ENCODE measurements at places on chromosomes 4 and X.

GRCh38 chrX:134718966-134719317 lies 60.7 kb upstream of the PLAC1 start:
- no peak for DNase-seq

DNA sequence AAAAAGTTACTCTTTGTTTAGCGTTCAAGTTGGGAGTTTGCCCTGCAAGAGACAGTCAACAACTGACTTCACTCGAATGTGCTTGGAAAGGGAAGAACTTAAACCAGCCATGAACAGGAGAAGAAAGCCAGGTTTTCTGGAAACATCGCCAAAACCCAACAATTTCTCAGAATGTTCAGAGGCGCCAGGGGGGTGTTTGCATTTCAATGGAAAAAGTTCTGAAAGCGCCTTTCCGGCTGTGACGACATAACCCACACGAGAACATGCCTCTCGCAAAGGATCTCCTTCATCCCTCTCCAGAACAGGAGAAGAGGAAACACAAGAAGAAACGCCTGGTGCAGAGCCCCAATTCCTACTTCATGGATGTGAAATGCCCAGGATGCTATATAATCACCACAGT lies 78.1 kb upstream of the ADGRA3 start:
- DNase-seq = no peak

GRCh38 chr4:184657144-184657543 lies 7.6 kb downstream of the PRIMPOL start:
- DNase-seq = no peak

GRCh38 chr4:108651014-108651791 lies 804 bp downstream of the OSTC start:
- no peak for DNase-seq

- no peak for DNase-seq
Observed at GRCh38 chrX:114532111-114532805, 51.6 kb upstream of the HTR2C start.

DNA sequence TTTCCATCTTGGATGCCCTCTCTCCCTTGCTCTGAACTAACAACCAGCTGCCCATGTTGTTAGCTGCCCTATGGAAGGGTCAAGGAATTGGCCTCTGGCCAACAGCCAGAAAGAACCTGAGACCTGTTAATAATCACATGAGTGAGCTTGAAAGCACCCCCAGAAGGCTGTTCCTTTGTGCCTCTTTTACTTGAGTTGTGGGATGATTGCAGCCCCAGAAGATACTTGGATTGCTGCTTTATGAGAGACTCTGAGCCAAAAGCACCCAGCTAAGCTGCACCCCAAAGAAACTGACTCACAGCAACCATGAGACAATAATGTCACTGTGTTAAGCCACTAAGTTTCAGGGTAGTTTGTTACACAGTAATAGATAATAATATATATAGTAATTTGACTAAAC lies 73.3 kb downstream of the FRYL start:
- no peak for DNase-seq

GRCh38 chr4:86641516-86642090 lies 47.5 kb downstream of the PTPN13 start:
- no peak for DNase-seq

GRCh38 chr4:86999136-86999643 lies 64.4 kb downstream of the AFF1 start:
- DNase-seq = no peak

GRCh38 chr4:152243896-152244595 lies 291.8 kb downstream of the FBXW7 start:
- no peak for DNase-seq

DNA sequence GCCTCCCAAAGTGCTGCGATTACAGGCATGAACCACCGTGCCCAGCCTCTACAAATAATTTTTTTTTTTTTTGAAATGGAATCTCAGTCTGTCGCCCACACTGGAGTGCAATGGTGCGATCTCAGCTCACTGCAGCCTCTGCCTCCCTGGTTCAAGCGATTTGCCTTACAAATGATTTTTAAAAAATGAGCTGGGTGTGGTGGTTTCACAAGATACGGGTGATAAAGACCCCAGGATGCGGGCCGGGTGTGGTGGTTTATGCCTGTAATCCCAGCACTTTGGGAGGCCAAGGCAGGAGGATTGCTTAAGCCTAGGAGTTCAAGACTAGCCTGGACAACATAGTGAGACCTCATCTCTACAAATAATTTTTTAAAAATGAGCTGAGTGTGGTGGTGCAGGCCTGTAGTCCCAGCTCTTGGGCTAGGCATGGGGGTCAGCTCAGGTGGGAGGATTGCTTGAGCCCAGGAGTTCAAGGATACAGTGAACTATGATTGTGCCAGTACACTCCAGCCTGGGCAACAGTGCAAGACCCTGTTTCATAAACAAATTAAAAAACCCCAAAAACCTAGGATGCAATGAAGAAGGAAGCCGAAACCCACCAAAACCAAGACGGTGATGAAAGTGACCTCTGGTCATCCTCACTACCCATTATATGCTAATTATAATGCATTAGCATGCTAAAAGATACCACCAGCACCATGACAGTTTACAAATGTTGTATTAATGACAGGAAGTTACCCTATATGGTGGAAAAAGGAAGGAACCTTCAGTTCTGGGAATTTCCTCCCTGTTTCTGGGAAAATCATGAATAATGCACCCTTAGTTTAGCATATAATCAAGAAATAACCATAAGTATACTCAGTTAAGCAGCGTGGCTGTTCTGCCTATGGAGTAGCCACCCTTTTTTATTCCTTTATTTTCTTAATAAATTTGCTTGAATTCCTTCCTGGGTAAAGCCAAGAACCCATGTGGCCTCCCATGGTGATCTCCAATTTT lies 27.7 kb downstream of the PDGFRA start:
- DNase-seq = no peak

DNA sequence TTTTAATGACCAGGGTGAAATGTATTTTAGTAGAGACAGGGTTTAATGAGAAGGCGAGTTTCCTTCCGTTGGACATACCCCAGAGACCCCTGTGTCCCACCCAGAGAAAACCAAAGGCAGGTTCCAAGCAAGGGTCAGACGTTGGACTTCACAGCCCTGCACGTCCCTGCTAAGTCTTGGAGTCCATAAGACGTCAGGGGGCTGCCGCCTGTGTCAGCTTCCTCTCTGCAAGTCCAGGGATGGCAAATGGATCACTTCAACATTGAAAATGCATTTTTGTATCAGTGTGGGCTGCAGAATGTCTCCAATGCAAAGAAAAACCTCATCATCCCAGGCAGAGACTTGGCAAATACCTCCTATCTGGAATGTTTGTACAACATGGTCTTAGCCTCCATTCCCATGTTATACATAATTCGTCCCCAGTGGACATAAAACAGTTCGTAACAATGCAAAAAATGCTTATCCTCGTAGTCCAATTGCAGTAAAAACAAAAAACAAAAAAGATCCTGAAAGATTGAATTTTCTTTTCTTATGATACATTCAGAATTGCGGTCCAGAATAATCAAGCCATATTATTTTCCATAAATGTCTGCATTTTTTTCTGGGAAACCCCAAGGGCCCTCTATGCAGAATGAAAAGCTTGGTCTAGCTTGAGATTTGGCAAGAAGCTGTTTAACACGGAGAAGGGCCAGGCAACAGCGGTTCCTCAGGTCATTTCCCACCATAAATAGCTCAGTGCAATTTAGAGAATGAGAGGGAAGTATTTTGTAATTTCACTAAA lies 190.9 kb downstream of the SHOX start:
- DNase-seq = no peak

- no peak for DNase-seq
Observed at GRCh38 chr4:163701916-163702315, 207.4 kb downstream of the TMA16 start.

GRCh38 chr4:4533461-4534169 lies 8.2 kb downstream of the STX18 start:
- no peak for DNase-seq

- no peak for DNase-seq
Observed at GRCh38 chr4:173735049-173735448, 205.0 kb upstream of the HAND2 start.

- no peak for DNase-seq
Observed at GRCh38 chrX:128992107-128992971, 531.0 kb downstream of the SMARCA1 start.

DNA sequence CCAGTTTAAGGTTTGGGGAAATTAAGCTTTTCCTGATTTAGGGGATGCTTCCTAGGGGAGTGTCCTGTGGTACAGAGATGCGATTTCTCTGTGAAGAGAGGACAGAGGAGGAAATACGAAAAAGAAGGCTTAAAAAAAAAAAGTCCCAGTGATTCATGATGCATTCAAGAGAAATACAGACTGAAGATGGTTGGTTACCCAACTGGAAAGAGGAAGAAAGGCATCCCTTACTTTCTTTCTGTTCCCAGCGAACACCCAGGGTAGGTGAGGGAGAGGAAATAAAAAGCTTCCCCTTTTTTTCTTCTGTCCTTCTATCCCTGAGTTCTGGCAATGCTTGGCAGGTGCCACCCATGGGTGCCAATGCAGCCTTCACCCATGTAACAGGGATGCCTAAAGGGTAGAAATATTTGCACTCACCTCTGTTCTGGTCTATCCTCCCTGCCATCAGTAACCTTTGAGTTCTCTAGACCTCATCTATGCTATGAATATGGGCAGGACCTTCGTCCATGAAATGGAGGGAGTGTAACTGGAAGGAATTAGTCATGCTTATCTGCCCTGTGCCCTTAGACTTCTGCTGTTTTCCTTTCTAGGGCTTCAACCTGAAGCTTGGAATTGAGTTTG lies 230.1 kb upstream of the GALNTL6 start:
- no peak for DNase-seq

DNA sequence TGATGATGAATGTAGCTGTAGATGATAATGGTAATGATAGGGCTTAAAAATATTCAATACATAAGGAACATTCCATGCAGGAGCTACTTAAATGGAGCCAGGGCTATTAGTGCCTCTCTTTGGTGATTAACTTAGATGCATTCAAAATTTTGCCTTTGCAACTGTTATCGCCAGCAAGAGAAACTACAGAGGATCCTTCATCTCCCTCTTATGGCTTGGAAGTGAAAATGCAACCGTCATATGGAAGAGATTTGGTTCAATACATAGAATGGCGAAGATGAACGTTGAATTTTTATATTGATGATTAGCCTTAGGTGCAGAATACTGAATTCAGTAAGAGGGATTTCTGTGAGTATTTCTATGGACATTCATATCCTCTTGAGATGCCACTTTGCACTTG lies 134.5 kb upstream of the NLGN4X start:
- no peak for DNase-seq

DNA sequence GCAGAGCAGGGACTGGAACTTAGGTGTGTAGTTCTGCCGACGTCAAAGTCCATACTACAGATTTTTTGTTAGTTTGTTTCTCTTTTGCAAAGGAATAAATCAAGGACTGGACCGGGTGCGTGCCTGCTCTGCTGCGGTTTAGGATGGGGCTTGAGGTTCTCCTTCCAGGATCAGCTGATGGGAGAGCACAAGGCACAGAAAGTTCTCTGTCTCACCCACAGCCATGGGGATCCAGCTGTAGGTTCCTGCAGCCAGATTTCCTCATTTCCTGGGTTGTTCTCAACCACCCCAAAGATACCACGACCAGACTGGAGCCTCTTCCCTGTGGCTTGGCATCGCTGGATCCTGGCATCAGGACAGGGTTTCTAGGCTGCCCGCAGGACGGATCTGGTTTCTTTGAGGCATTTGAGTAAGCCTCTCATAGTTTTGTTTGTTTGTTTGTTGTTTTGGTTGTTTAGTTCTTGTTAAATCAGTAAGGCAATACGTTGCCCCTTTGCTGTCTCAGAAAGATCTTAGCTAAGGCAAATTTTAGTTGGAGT lies 789 bp upstream of the SRPX start:
- no peak for DNase-seq

DNA sequence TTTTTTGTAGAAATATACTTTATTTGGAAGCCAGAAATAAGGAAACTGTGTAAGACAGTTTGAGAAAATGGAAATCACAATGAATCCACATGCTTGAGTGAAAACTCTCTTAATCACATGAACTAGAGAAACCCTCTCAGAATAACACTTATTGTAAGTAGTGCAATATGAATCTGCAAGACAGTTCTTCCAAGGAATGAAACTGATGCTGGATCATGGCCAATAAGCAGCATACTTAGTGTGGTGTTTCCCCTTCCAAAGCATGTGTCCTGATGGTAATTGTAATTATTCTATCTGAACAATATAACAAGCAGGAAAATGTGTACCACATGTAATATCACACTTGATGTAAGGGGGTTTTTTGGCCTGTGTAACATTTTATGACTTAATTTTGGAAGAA lies 1870.5 kb upstream of the TENM3 start:
- DNase-seq = no peak

DNA sequence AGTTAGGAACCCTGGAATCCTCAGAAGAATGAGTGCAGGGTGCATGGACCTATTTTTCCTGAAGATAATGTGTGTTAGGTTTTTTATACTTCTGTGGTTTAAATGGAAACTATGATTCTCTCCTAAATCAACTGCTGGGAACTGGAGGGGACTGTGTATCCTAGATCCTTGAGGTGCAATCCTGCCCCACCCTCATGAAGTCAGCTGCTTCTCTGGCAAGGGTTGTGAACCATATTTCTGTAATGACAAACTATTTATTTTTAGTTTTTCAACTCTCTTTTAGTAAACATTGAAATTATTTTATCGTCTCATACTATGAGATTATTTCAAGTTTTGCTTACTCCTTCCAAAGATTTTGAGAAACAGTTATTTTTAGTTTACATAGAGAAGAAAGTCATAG lies 25.8 kb upstream of the VEGFC start:
- no peak for DNase-seq

DNA sequence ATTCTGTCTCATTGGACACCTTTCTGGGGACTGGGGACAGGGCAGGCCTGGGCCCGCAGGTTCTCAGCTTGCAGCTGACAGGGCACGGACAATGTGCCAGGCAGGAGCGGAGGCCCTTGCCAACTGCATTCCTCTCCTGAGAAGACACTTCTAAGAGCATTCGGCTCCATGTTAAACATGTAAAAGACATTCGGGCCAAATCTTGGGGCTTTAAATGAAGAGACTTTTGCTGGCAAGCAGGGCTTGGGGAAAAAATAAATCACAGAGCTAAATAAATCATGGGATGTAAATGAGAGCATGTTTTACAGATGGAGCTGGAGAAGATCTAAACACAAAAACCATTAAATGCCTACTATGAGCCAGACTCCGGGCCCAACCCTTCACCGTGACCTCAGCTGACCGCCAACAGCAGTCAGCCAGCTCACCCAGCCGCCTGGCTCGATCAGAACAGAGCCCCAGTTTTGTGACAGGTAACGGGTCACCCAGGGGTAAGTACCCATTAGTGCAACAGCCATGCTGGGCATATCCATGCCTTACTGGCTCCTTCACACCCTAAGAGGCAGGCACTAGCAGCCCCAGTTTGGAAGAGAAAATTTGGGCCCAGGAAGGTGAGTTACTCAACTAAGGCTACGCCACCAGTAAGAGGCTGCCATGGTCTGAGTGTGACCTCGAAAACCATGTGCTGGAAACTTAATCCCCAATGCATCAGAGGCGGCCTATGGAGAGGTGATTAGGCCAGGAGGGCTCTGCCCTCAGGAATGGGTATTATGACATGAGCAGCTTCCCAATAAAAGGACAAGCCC lies 14.7 kb downstream of the WDR1 start:
- DNase-seq = no peak

DNA sequence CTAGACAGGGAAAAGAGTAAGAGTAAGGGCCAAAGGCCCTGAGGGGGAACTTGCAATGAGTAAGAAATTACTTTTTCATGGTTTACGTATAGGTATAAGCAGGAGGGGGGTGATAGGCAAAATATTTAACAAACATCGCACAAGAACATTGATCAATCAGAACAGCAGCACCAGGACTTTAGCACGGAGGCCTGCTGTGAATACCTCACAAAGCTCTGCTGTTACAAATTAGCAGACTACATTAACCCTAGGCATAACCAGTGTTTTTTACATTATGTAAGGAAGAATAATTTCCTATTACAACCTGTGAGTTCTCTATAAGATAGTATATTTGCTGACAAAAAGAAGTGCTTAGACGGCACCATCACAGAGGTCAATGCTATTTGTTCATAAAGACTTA lies 44.9 kb downstream of the PPARGC1A start:
- DNase-seq = no peak
